ENCODE measurements at places on chromosomes 1 and 21.

DNA sequence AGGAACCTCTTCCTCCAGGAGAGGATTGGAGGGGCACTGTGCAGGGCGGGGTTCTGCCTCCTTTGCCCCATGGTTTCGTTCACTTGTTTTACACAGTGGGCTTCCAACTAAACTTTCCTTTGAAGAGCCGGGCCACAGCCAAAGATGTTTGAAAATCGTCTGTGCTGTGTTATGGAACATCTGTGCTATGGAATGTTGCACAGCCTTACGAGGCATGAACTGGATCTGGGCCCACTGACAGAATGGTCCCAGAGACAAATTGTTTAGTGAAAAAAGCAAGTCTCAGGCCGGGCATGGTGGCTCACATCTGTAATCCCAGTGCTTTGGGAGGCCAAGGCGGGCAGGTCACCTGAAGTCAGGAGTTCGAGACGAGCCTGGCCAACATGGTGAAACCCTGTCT lies 12.6 kb upstream of the MEF2D start:
- DNase-seq = no peak

GRCh38 chr1:94863297-94863911 lies 43.2 kb downstream of the SLC44A3 start:
- no peak for DNase-seq

DNA sequence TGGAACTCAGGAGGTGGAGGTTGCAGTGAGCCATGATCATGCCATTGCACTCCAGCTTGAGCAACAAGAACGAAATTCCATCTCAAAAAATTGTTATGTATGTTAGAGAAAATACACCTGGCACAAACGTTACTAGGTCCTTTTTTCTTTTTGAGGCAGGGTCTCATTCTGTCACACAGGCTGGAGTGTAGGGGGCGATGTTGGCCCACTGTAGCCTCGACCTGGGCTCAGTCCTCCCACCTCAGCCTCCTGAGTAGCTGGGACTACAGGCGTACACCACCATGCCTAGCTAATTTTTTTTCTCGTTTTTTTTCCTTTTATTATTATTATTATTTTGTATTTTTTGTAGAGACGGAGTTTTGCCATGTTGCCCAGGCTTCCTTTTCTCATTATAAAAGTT lies 4.4 kb downstream of the HAX1 start:
- no peak for DNase-seq

- no peak for DNase-seq
Measured at GRCh38 chr1:187999973-188000372, 1171.2 kb downstream of the PLA2G4A start.

GRCh38 chr1:25544243-25544764 lies 898 bp downstream of the LDLRAP1 start:
- no peak for DNase-seq

DNA sequence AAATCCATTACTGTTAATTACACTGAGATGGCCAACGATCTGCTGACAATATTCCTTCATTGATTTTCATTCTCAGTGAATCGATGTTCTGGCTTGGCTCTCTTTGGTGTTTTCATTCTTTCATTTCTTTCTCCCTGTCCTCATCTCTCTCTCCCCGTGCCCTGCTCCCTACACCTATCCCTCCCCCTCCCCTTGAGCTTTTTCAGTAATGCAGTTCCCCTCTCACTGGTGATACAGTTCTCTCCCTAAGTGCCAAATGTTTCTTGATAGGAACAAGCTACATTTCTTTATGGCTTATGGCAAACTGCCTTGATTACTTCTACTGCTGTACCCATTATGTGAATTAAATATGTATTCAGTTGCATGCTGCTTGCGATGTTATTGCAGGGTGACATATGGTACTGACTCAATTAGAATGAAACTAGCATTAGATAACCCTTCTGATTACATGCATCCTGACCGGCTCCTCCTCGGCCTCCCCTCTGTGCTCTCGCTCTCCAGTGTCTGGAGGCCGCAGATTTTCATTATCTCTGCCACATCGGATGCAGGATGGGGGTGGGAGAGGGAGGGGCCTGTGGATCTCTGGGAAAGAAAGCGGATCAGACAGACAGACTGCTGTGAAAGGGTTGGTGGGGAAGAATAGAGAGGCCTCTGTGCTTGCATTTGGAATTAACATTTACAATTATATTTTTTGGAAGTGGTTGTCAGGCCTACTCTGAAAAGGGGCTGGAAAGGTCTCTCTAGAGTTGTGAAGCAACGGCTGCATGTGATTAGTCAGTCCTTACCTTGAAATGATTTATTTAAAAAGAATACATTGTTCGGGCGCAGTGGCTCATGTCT lies 130.9 kb downstream of the PBX1 start:
- no peak for DNase-seq

DNA sequence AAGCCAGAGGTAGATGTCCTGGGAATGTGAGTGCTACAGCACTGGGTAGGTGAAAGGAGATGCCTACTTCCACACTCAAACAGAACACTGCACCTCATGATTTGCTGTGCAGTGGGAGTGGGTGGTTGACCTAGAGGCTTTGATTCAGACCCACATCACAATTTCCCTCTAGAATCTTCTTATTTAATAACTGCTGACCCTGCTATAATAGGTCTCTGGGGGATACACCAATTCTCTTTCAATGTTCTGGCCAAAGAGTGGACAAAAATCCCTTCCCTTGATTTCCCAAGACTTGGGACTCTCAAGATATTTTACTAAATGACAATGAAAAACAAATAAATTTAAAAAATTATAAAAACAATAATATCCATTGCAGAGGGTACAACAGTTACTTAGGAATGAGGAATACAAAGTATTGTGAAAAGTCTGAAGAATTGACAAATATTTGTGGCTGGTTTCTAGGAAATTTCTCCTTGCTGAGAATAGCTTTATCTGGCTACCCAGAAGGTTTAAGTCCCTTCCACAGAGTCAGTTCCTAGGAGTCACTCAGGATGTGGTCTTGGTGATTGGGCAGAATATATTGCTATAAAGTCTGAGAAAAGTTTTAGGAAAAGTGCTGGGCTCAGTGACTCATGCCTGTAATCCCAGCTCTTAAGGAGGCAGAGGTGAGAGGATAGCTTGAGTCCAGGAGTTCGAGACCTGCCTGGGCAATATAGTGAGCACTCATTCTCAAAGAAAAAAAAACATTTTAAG lies 2.4 kb upstream of the FCGR2A start:
- no peak for DNase-seq

DNA sequence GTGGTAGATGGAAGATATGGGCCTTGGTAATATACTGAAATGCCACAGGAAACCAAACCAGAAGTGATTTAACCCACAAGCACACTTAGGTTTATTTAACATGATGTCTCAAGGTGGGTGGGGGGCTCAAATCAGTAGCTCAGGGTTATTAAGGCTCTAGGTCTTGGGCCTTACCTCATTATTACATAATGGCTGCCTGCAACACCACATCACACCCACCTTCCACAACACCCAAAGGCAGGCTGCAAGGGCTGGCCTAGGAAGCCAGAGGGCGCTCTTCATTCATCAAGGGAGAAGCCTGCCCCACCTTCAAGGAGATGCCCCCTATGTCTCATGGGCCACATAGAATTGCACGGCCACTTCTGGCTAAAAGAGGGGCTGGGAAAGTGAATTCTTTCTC lies 6.0 kb downstream of the TFF1 start:
- no peak for DNase-seq

DNA sequence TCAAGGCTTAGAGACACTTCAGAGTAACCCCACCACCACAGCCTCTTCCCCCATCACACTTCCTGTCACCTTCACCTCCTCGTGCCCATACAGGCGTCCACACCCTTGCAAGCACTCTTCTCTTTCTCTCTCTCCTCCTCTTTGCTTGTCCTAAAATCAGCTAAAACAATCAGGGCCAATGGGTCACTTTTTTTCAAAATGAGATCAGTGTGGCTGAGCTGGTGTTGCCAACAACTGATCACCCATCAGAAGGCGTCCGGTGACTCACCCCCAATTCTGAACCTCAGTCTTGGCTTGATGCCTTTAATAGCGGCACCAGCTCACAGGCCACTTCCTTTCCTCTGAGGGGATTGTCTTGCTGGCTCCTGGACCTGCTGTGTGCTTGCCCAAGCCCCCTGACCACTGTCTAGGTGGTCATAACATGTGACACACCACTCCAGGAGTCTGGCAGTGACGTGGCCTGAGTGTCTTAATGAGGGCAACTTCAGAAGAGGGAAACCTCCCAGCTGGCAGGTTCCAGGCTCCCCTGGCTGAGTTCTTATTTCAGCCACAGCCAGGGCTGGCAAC lies 1.6 kb downstream of the DRAXIN start:
- DNase-seq = no peak

DNA sequence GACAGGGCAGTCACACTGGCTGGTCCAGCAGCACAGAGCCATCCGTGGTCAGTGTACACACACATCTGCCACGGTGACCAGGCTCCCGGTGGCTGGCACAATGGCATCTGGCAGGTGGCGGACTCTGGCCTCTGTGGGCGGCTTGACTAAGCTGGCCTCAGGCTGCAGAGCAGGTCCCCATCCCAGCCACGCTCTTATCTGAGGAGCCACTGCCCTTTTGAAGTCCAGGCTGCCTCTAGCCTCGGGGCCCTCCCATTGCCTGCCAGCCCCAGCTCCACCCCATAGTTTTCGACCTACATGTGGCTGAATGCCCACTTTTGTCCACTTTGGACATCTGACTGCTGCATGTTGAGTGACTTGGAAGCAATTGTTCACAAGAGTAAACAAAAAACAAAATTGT lies 29.9 kb upstream of the EDN2 start:
- DNase-seq = no peak

- DNase-seq = no peak
Measured at GRCh38 chr1:17795836-17796645, 40.9 kb downstream of the ACTL8 start.

DNA sequence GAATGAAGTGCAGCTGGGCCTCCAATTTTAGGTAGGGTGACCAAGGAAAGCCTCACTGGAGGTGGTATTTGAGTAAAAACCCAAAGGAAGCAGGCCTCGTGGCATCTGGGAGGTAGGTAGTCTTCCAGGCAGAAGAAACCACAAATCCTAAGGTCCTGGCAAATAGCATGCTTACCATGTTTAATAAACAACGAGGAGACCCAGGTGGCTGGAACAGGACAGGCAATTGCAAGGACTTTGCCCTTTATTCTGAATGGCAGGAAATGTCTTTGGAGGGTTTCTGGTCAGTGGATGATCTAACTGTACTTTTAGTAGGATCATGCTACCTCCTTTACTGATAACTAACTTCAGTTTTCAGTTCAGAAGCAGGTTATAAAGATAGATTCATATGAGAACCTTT lies 52.2 kb downstream of the EPB41 start:
- DNase-seq = no peak

DNA sequence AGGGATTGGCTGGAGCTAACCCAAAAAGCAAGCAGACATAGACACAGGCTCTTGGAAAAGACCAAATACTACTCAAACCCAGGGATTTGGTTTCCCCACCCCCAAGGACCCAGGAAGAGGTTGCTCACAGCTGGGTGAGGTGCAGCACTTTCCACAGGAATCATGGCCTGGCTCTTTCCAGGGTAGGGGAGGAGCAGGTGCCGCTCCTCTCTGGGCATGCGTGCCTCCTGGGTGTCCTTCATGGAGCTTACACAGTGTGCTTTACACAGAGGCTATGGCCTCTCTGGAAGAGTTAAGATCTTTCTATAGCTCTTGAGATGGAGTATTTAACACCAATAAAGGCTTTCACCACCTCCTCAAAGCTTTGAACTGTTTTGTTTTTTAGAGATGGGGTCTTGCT lies 88.3 kb downstream of the CD58 start:
- no peak for DNase-seq

- no peak for DNase-seq
Measured at GRCh38 chr1:70893381-70893780, 154.2 kb downstream of the PTGER3 start.

- no peak for DNase-seq
Measured at GRCh38 chr1:116869611-116870010, 40.1 kb upstream of the PTGFRN start.

DNA sequence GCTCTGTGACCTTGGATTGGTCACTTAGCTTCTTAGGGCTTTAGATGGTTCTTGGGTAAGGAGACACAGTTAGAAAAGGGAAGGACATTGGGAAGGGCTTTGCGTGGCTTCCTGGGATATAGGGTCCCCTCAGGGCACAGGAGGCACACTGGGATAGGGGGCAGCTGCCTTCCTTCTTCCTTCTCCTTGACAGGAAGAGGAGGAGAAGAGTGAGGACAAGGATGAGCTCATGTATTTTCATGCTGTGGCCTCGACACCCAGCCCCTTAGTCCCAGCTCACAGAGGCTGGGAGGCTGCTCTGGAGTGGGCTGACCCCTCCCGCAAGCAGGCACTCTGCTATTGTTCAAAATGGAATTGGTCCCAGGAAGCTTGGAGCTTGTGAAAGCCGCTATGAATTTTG lies 45.7 kb upstream of the POU3F1 start:
- DNase-seq = no peak

- DNase-seq = no peak
Measured at GRCh38 chr1:234726359-234726943, 116.5 kb upstream of the IRF2BP2 start.

DNA sequence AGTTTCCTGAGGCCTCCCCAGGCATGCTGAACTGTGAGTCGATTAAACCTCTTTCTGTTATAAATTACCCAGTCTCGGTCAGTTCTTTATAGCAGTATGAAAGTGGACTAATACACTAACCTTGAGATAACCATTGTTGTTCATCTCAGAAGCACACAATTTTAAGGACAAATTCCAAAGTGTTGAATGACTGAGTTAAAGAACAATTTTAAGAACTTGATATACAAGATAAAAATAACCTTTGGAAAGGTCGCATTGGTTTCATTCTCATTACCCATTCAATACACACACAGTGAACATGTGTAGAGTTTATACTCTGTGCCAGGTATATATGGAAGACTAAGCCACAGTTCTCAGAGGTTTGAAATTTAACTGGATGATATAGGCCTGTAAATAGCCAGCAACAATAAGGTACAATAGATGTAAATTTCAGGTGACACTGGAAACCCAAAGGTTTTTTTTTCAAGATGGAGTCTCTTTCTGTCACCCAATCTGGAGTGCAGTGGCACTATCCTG lies 19.1 kb upstream of the SRSF10 start:
- no peak for DNase-seq

- no peak for DNase-seq
Measured at GRCh38 chr1:41560496-41560895, 76.0 kb upstream of the EDN2 start.

DNA sequence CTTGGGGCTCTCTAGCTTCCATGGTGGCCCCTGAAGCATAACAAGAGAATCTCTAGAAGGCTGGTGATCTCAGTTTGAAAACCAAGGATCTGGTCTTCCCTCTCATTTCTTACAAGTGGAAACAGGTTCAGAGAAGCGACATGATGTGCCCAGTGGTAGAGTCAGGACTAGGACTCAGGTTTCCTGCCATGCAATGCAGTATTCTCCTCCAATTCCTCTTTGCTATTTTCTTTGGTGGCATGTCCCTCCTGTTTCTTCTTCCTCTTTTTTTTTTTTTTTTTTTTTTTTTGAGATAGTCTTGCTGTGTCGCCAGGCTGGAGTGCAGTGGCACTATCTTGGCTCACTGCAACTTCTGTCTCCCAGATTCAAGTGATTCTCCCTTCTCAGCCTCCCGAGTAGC lies 195.6 kb upstream of the C1orf105 start:
- no peak for DNase-seq

GRCh38 chr1:96211202-96211601 lies 510.4 kb upstream of the PTBP2 start:
- DNase-seq = no peak

GRCh38 chr1:19310720-19311502 lies 1.0 kb downstream of the AKR7A2 start:
- no peak for DNase-seq

- no peak for DNase-seq
Measured at GRCh38 chr1:6006882-6007281, 14.7 kb upstream of the NPHP4 start.

GRCh38 chr1:70360321-70360720 lies 5.8 kb upstream of the ANKRD13C start:
- DNase-seq = no peak

Data from activated CD8-positive, alpha-beta memory T cell treated with anti-CD3 and anti-CD28 coated beads for 1 hour (primary cell).